Mesothelial cell of epicardium (in vitro differentiated cells): ENCODE measurements at places on chromosomes 4 and X.
A peak's percentile ranks its signal among the peaks of the same experiment; 100 is the strongest.

DNA sequence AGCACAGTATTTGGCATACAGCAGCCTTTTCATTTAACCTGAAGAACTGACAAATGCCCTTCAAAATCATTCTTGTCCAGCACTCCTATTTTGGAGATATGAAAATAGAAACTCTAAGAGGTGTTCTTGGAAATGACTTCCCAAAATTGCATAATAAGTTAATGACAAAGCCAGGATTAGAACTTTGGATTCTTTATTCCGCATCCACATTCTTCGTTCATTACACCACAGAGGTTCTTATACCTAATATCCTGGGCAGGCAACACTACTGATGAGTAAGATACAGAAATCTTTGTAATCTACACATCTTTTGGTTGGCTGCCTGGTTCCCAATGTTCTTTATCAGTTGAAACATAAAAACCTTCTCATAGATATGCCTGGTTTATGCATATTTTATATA is 5.9 kb downstream of the COL25A1 start:
- DNase-seq: no peak

GRCh38 chr4:107391630-107392028 is 328.4 kb downstream of the PAPSS1 start:
- no peak for DNase-seq

DNA sequence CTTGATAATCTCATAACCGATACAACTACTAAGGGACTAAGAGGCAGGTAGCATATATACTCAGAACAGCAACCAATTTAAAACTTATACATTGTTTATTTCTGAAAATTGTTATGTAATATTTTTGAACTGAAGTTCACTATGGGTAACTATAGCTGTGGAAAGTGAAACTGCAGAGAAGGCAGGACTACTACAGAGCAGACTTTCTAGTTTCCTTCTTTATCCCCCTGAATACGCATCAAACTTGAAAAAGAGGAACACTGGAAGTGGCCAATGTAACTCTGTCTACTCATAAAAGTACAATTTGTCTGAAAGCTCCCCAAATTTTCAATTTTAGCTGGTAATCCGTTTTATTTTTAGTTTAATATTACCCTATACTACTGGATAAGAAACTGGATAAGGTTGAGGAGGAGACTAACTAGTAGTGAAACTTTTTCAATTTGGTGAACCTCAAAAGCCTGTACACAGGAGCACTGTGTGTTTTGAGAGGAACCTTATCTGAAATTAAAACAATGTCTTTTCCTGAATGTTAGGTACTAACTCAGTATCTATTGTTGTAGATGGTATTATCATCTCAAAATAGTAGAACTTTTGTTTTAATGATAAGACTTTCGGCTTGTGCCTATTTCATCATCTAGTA is 225.8 kb downstream of the GABRG1 start:
- no peak for DNase-seq

DNA sequence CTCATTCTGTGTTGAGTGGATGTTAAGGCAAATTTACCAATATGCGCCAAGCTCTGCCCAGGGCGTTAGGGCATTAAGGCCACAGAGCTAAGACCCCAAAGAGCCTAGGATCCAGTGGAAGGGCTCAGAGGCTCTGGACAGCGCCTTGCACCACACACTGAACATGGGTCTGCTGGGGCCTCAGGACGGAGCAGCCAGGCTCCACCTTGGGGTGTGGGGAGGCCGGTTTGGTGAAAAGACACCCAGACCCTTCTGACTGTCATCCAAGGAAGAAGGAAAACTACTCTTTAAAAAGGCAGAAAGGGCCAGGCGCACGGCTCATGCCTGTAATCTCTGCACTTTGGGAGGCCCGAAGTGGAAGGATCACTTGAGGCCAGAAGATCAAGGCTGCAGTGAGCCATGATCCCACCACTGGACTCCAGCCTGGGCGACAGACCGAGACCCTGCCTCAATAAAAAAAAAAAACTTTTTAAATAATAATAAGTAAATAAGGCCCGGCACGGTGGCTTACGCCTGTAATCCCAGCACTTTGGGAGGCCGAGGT is 1.3 kb upstream of the MRFAP1 start:
- DNase-seq: no peak

GRCh38 chr4:45120163-45120562 is 393.8 kb upstream of the GNPDA2 start:
- no peak for DNase-seq

DNA sequence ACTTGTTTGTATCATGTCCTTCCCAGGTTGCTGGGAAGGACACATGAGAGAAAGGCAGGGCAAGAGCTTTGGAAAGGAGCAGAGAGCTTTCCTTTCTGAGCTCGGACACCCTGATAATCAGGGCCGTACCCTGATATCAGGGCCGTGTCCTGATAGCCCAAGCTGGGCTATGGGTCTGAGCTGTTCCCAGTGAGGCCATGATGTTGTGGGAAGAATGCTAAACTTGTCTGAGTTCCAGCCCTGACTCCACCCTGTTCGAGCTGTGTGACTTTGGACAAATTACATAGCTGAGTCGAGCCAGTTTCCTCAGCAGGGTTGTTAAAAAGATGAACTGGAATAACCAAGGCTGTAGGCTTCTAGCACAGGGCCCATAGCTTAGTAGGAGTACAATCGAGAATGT is 3.3 kb upstream of the CXCR3 start:
- DNase-seq: no peak

DNA sequence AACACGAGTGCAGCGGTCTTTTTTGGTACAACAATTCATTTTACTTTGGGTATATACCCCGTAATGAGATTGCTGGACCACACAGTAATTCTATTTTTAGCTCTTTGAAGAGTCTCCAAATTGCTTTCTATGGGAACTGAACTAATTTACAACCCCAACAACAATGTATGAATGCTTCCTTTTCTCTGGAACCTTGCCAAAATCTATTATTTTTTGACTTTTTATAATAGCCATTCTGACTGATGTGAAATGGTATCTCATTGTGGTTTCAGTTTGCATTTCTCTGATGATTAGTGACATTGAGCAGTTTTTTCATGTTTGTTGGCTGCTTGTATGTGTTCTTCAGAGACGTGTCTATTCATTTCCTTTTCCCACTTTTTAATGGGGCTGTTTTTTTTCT is 240.8 kb downstream of the STK32B start:
- DNase-seq: no peak

DNA sequence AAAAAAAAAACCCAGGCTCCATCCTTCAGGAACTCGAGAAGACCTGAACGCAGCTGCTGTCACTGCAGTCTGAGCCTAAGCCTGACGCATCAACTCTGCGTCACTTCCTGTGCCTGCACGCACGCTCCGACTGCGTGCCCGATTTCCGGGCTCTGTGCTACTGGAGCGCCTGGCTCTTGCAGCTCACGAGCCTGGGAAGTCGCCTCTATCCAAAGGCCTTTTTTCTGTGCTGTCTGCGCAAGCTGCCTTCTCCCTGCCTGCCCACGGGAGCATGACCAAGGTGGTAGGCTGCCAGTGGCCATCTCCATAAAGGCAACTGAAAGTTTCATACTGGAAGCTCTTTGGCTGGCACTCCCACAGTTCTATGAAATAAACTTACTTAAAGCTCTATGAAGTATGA is 9.9 kb upstream of the GASK1B start:
- no peak for DNase-seq

DNA sequence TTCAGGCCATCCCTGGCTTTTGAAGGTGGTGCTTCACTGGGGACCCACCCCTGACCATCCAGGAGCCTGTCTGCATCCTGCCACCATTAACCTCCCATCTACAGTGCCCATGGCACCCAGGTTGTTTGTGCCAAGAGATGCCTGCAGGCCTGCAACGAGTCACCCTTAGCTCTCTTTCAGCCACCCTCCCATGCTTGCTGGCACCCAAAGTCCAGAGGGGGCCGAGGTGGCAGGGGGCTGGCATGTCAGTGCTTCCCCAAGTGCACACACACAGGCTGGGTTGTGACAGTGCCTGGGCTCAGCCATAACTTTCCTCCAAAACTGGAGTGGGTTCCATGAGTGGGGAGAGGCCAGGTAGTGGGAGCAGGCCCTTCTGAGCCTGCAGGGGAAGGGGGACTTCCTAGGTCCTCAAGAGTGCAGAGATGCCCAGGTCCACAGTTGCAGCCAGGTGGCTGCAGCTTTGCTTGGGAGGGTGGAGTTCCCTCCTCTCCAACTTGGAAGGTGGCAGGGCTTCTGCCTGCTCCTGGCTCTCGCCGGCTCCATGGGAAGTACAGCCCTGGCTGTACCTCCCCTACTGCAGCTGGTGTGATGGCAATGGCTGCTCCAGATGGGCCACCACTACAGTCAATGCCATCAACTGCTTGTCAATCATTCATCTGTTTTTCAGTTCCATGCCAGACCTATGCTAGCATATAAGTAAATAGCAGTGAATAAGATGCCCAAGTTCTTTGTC is 235.9 kb upstream of the GIMD1 start:
- DNase-seq: no peak

DNA sequence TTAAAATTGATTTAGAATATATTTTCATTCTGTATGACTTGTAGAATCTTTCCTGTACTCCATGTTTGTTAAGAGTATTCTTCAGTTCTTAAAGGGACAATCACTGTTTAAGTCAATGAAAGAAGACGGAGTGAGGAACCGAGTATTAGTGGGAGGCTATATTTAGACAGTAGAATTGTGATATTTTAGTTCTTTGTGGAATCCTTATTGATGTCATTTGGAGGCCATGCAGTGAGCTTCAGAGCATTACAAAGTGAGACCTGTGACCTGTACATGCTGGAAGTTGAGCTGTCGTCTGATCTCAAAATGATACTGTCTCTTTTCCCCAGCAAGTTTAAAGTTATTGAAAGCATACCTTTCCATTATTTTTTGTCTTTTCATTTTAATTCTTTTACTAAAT is 394.7 kb downstream of the GALNTL6 start:
- DNase-seq: no peak

- no peak for DNase-seq
These were observed 253.0 kb downstream of the SHOX start for GRCh38 chrX:883588-883987.

GRCh38 chr4:39291686-39292085 is 74.5 kb downstream of the RFC1 start:
- DNase-seq: no peak

- no peak for DNase-seq
These were observed 50.1 kb downstream of the CENPVL3 start for GRCh38 chrX:51568586-51568985.

DNA sequence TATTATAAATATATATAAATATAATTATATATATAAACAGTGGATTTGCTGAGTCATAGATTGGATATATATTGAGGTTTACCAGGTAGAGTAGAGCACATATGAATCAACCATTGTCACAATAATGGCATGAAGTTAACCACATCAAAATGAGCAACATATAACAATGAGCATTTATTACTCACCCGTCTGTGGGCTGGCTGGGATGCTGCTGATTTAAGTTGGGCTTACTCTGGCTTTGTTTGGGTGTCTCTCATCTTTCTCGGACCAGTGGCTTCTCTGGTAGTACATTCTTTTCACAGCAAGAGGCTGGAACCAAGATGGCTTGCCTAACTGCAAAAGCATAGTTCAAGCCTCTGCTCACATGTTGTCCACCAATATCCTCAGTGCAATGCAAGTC is 111.7 kb upstream of the TAPT1 start:
- no peak for DNase-seq

GRCh38 chr4:46270986-46271596 is 118.8 kb downstream of the GABRA2 start:
- no peak for DNase-seq

- DNase-seq: no peak
These were observed 69.4 kb downstream of the HMGB2 start for GRCh38 chr4:173264684-173265185.

DNA sequence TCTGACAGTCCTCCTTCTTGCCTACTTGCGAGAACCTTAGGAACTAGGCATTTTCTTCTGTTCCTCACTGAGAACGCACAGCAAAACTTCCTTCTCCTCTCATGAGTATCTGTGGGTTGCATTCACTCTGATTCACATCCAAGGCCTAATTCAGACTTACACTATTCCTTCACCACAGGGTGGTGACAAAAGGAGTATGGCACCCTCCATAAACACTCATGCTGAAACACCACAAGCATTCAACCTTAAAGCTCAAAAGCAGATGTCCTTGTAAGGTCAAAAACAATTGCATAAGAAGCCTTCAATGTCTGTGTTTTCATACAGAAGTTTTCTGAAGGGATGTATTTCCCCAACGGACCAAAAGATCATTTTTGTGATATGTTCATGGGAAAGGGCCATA is 147.3 kb downstream of the CORIN start:
- no peak for DNase-seq

DNA sequence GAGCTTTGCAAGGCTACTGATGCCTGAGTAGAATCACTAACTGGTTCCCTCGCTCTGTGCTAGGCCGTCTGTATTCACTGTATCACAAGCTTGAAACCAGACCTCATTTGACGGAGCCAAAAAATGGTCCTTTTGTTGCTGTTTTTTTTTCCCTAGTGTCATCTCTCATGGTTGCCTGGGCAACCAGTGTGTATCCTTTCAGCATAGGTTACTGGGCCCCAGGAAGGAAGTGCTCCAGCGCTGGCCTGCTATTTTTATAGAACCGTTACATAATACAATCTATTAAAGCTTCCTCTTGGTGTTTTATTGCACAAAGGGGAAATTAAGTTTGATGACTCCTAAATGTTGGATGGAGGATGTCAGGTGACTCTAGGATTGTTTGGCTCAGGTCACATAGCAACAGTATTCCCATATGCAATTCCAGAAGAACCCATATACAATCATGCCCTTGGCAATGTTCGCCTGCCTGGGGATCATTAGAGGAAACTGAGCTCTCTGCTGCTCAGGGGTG is 220.4 kb downstream of the SPRY1 start:
- no peak for DNase-seq

- no peak for DNase-seq
These were observed 35.5 kb downstream of the CCNI start for GRCh38 chr4:77040270-77040669.

DNA sequence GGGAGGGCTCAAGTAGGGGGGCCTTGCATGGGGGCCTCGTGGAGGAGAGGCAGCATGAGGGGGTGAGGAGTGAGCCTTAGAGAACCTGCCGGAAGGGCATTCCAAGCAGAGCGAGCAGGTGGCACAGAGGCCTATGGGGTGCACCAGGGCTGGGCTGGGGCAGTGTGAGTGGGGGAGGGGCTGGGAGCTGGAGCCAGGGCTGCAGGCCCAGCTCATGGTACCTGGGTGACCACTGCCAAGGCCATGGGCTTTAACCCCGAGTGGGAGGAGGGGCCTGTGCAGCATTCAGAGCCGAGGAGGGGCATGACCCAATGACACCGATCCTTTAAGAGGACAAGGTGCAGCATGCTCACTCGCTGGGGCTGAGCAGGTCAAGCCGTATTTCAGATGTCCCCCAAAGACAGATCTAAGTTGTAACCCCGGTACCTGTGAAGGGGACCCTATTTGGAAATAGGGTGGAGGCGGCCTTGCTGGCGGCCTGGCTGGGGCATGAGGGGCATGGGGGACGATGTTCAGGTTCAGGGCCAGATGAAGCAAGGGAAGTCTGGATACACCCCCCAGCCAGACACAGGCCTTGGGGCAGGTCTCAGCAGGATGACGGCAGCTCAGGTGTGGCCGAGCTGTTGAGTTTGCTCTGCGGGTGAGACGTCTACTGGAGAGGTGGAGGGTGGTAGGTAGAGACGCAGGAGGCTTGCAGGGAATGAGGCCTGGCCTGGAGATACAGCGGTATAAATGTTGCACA is 137.0 kb downstream of the CPZ start:
- DNase-seq: no peak

GRCh38 chr4:145565328-145565727 is 53.9 kb upstream of the MMAA start:
- DNase-seq: no peak

- DNase-seq: peak; percentile 56
These were observed at the start of gene XK for GRCh38 chrX:37685381-37686359. TSS of gene XK (plus strand) at chrX:37685791. CDS start at chrX:37685962, 171 bp downstream.

GRCh38 chr4:2245787-2246275 is 3.9 kb upstream of the HAUS3 start:
- DNase-seq: no peak
